ENCODE measurements at places on chromosomes 2 and 18.

- DNase-seq = no peak
These were observed 199.2 kb downstream of the TFCP2L1 start for GRCh38 chr2:121085801-121086200.

DNA sequence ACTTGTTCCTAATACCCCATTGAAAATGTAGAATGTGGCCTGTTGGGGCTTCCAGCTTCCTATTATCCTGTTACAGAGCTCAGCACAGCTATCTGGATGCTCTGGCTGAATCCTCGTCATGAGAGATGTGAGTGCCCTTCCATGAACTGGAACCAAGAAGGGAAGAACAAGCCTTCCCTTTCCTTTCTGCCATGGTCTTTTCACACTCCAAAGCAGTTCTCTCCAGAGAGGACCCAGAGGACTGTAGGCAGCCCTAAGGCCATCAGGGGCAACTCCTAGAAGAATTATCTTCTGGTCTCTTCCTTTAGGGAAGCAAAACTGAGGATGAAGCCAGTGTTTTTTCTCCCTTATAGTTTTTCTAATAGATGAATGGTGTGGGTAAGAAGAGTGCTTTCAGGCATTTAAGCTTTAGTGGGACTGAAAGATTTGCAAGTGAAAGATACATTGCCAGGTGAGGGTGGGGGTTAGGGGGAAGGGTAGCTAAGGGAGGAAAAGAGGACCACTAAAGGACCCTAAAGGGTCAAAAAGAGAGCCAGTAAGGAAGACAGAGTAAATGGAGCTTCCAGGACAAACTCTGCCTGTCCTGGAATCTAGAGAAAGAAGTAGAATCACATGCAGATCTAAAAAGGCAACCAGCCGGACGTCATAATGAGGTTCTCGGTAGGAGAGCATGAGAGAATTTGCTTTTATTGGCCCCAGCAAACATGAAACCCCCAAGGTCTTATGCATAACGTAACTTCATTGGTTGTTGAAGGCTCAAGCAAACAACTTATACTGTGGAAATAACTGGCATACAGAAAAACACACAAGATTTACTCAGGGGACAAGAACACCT is 12.4 kb upstream of the XPO1 start:
- DNase-seq = no peak

GRCh38 chr2:60523963-60524362 is 29.5 kb downstream of the BCL11A start:
- DNase-seq = no peak

DNA sequence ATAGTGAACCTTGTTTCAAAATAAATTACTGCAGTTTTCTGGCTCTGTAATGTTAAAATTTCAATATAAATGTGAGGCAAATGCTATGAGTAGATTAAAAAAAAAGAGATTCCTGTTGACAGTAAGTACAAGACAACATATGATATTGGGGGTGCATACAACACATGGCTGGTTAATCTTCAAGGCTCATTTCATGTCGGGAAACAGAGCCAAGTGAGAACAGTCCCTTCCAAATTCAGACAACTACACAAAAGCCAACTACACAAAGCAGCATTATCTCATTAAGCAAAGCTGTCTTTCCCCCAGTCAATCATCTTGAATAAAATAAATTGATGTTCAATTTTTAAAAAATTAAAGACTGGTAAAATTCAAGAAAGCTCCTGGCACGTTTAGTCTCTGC is 549.2 kb downstream of the CCDC85A start:
- DNase-seq = no peak

All from stimulated activated CD8-positive, alpha-beta memory T cell treated with anti-CD3 and anti-CD28 coated beads, Interleukin-7, amount 100 ng/mL, for 1 hour (primary cell).